ENCODE measurements at places on chromosomes 5 and 9.

DNA sequence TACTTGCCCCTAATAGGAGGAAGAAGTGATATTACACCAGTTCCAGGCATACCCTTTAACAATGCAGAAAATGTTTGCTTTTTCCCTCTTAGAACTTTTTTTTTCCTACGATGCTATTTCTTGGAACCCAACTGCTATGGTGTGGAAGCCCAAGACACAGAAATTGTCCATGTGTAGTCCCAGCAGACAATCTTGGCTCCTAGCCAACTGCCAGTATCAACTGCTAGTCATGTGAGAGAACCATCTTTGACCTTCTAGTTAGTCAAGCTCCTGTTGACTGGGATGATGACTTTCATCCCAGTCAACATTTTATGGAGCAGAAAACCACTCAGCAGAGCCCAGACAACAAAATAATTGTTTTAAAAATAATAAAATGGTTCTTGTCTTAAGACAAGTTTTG lies 532.4 kb downstream of the TLR4 start:
- no peak for DNase-seq

- DNase-seq, result no peak
These were observed 85.3 kb upstream of the ADRB2 start for GRCh38 chr5:148740966-148741742.

GRCh38 chr9:20490246-20490834 lies 132.0 kb downstream of the MLLT3 start:
- no peak for DNase-seq

GRCh38 chr9:99850736-99851499 lies 29.2 kb downstream of the NR4A3 start:
- DNase-seq, result no peak

- DNase-seq, result no peak
These were observed 57.4 kb upstream of the JAK2 start for GRCh38 chr9:4927701-4928100.

DNA sequence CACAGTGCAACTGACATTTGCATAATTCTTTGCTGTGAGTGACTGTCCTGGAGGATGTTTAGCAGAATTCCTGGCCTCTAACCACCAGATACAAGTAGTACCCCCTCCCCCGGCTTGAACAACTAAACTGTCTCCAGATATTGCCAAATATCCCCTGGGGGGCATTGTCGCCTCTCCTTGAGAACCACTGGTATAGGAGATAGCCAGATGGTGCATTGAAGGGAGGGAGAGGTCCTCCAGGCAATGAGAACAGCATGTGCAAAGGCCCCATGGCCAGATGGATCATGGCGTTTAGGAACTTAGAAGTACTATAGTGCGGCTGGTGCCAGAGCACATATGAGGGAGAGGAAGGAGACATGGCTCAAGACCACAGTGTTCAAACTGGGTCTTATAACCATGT lies 18.9 kb upstream of the ORM1 start:
- DNase-seq, result no peak

DNA sequence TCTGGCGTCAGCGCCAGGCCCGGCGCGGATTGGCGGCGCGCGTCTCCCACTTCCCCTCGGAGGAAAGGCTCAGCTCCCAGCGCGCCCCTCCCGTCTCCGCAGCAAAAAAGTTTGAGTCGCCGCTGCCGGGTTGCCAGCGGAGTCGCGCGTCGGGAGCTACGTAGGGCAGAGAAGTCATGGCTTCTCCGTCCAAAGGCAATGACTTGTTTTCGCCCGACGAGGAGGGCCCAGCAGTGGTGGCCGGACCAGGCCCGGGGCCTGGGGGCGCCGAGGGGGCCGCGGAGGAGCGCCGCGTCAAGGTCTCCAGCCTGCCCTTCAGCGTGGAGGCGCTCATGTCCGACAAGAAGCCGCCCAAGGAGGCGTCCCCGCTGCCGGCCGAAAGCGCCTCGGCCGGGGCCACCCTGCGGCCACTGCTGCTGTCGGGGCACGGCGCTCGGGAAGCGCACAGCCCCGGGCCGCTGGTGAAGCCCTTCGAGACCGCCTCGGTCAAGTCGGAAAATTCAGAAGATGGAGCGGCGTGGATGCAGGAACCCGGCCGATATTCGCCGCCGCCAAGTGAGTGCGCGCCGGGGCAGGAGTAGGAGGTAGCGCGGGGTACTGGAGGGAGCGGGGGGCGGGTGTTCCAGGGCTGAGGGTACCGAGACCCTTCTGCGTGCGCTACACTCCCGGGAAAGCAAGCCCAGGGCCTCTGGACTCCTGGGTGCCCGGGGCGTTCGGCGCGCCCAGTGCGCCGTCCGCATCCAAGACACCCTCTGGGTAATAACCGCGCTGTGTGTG lies at the start of gene MSX2:
TSS of gene MSX2 (plus strand) at position 99 of the 777 bp plus-strand sequence. CDS start at position 177, 78 bp downstream.
- DNase-seq, result peak; percentile 3

DNA sequence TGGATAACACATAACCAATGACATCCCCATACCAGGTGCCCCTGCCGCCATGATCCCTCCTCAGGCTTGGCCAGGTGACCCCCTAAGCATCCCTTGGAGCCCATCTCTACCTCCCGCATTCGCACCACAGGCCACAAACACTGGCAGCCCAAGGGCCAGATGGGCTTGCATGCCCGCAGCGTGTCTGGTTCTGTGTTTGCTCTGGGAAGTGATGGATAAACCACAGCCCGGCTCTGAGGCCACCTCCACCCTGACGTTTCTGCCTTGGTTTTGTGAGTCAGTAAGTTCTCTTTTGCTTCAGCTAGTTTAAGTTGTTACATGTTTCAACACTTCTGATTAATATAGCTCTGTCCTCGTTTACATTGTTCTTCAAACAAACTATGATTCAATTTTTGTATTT lies 172.4 kb upstream of the PHYKPL start:
- no peak for DNase-seq

- DNase-seq, result no peak
These were observed 11.1 kb downstream of the TTC39B start for GRCh38 chr9:15295761-15296405.

DNA sequence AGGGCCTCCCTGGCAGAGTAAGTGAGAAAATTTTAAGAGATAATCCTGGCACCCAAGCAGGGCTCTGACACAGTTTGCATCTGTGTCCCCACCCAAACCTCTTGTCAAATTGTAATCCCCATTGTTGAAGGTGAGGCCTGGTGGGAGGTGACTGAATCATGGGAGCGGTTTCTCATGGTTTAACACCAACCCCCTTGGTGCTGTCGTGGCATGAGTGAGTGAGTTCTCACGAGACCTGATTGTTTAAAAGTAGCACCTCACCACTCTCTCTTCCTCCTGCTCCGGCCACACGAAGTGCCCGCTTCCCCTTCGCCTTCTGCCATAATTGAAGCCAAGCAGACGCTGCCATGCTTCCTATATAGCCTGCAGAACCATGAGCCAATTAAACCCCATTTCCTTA lies 80.1 kb downstream of the FBXW11 start:
- no peak for DNase-seq

DNA sequence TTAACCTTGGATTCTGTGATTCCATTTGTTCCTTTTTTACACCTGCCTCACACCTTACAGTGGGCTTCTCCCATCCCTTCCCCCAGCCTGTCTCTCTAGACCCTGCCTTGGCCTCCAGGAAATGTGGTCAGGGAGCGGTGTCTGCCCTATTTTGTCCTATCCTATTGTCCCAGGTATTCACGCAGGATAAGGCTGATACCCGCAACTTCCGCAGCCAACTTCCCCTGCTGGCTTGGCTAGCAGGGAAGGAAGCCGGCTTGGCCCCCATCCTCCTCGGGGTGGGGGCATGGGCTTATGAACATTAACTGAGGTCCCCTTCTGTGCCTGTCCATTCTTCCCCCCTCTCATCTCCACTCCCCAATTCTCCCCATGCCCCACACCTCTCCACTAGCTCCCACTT lies 3.5 kb downstream of the CSF1R start:
- DNase-seq, result no peak

- no peak for DNase-seq
These were observed 17.4 kb upstream of the ENTREP1 start for GRCh38 chr9:69307446-69308205.

- no peak for DNase-seq
These were observed 48.4 kb downstream of the MRPL36 start for GRCh38 chr5:1751026-1751863.

- DNase-seq, result no peak
These were observed at the start of gene ERAP2 for GRCh38 chr5:96876292-96876850. Gene ERAP2, plus strand, starts transcription at chr5:96876500. Its CDS starts 3,186 bp downstream, at chr5:96879686.

- DNase-seq, result no peak
These were observed 25.5 kb downstream of the GOLM1 start for GRCh38 chr9:86073839-86074238.

DNA sequence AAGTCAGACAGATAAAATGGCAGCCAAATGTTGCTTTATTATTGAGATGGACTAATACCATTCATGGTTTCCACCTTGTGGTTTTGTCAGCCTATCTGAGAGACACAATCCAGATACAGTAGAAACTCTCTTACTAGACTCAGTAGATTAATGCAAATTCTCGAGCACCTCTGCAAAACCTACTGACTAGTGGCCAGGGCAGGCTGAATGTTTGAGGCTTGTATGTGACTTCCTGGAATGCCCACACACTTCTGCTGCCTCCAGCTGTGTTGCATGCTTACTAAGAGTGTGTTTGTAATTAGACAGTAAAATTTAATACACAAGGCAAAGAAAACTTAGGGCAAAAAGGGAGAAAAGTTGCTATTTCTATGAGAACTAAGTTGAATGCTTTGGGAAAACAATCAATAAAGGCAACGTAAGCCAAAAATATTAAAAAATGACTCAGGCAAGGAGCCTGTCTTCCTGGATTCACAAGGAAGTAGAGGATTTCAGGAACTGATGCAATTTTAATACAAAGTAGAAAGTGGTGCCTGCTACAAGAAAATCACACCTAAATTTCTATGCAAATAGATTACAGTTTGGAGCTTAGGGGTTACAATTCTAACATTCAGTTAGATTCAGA lies 30.2 kb upstream of the CCNG1 start:
- DNase-seq, result no peak

GRCh38 chr5:179820127-179820482 lies 600 bp upstream of the SQSTM1 start:
- DNase-seq, result no peak

DNA sequence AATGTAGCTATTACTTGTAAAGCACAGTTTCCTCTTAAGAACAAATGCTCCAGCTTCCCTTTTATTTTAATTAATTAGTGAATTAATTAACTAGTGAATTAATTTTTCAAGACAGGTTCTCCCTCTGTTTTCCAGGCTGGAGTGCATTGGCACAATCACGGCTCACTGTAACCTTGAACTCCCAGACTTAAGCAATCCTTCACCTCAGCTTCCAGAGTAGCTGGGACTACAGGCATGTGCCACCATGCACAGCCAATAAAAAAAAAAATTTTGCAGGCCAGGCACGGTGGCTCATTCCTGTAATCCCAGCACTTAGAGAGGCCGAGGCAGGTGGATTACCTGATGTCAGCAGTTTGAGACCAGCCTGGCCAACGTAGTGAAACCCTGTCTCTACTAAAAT lies 44.1 kb downstream of the FCHO2 start:
- no peak for DNase-seq

All from stimulated activated CD4-positive, alpha-beta T cell treated with anti-CD3 and anti-CD28 coated beads, Interleukin-15, amount 100 ng/mL, for 1 hour (primary cell).